Renal cortical epithelial cell (primary cell): ENCODE measurements at places on chromosomes 2 and 18. TPM values are rescaled to one million over a fixed set of nuclear protein-coding genes. Genes with fewer than 3 reads are reported as not detected.

EDAR gene
- total RNA-seq, result 0.05 and 1.6 TPM in 2 replicates

FHL2 gene
- 143 and 751 TPM in 2 replicates for total RNA-seq

NAB1 gene
- 37.4 and 45.8 TPM in 2 replicates for total RNA-seq

C1GALT1C1L gene
- total RNA-seq, result 1.2 and 2.5 TPM in 2 replicates

EIPR1 gene
- total RNA-seq, result 43.3 and 70.8 TPM in 2 replicates

CXCR1 gene
- not detected in 2 replicates for total RNA-seq

TUBA3E gene
- total RNA-seq, result not detected in 2 replicates

KATNAL2 gene
- 0.52 and 10.3 TPM in 2 replicates for total RNA-seq

NDUFV2 gene
- total RNA-seq, result 114 and 133 TPM in 2 replicates

BCL2 gene
- total RNA-seq, result 6.3 and 30.2 TPM in 2 replicates

REG3A gene
- total RNA-seq, result not detected in 2 replicates

DNAH6 gene
- under 0.01 and 1.6 TPM in 2 replicates for total RNA-seq

APOB gene
- 0.50 TPM in 1 of 2 replicates, not detected in the other for total RNA-seq

RNU2-63P gene
- not detected in 2 replicates for total RNA-seq

CDK15 gene
- total RNA-seq, result 0.55 and 4.5 TPM in 2 replicates

AKAIN1 gene
- total RNA-seq, result not detected in 2 replicates

TNFAIP6 gene
- 1.8 and 9.4 TPM in 2 replicates for total RNA-seq

AGXT gene
- total RNA-seq, result not detected in 2 replicates

TET3 gene
- total RNA-seq, result 3.6 and 8.7 TPM in 2 replicates

RAPGEF4 gene
- total RNA-seq, result under 0.01 and 1.2 TPM in 2 replicates

LIPT1 gene
- total RNA-seq, result 4.9 and 8.1 TPM in 2 replicates

KIF1A gene
- total RNA-seq, result 0.45 and 4.2 TPM in 2 replicates

TUBA4B gene
- 0.25 TPM in 1 of 2 replicates, not detected in the other for total RNA-seq

FAM110C gene
- total RNA-seq, result 24.7 and 31.4 TPM in 2 replicates

IGFBP5 gene
- total RNA-seq, result 8.9 and 229 TPM in 2 replicates

MAP3K2 gene
- total RNA-seq, result 29.7 and 49.2 TPM in 2 replicates

LTBP1 gene
- total RNA-seq, result 0.89 and 3.6 TPM in 2 replicates

TCF4 gene
- total RNA-seq, result 2.8 and 11.0 TPM in 2 replicates

GALNT3 gene
- total RNA-seq, result 6.8 and 60.3 TPM in 2 replicates

ABCG8 gene
- total RNA-seq, result not detected in 2 replicates

AGFG1 gene
- total RNA-seq, result 81.1 and 126 TPM in 2 replicates

LONRF2 gene
- total RNA-seq, result 0.17 and 0.35 TPM in 2 replicates

DPP10 gene
- not detected in 2 replicates for total RNA-seq

SFT2D3 gene
- total RNA-seq, result 5.4 and 9.2 TPM in 2 replicates

RND3 gene
- total RNA-seq, result 208 and 316 TPM in 2 replicates
